ENCODE measurements at places on chromosomes 7 and 10.
A peak's percentile ranks its signal among the peaks of the same experiment; 100 is the strongest.

- DNase-seq: no peak
- no peak overlapping the region for H3K27ac ChIP-seq
- no peak overlapping the region for H3K4me3 ChIP-seq
These were observed 205.2 kb downstream of the GFRA1 start for GRCh38 chr10:116067825-116068224.

DNA sequence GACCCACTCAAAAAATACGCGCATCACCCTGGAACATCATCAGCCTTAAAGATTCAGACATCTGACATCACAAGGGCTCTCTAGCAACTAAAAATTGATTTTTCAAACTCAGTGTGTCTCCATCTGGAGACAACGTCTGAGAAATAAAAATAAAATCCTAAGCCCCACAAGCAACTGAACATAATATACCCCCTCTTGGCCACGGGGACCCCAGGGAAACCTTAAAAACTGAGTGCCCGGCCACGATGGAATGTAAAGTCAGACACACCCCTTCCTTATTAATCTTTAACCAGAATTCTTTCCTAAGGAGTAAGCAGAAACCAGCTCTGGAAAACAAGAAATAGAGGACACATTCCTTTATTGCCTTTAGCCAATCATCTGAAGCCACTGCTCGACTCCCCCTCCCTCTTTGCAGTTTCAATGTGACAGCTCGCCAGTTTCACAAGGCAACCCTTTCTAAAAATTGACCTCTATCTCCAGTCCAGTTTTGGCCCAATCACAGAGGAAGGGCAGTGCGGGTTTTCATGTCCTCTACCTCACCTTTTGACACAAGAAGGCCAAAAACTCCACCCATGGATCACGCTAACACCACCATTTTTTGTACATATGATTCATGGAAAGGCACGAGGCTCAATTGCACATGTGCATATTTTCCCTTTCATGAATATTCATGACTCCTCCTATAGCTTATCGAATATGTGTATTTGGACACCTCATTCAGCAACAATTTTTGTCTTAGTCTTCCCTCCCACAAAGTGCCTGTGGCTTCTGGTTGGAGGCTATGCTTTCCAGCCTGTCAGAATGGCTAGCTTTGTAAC is 24.2 kb downstream of the IFIT3 start:
- H3K4me1 ChIP-seq: peaks cover 13% of the 10 kb centered on the region
- H3K27me3 ChIP-seq: peaks cover under 1% of the 10 kb centered on the region
- H3K36me3 ChIP-seq: no peaks in the 10 kb centered on the region
- peak; percentile 62 for DNase-seq
- no peak overlapping the region for H3K4me3 ChIP-seq

- no peaks in the 10 kb centered on the region for H3K36me3 ChIP-seq
- no peak overlapping the region for H3K4me3 ChIP-seq
- no peaks in the 10 kb centered on the region for H3K27me3 ChIP-seq
- H3K27ac ChIP-seq: no peak overlapping the region
These were observed 61.1 kb upstream of the EZH2 start for GRCh38 chr7:148944935-148945934.

GRCh38 chr10:14416308-14416700 is 85.6 kb upstream of the FRMD4A start:
- H3K4me3 ChIP-seq: no peak overlapping the region
- no peak overlapping the region for H3K27ac ChIP-seq
- no peak for DNase-seq
- no peaks in the 10 kb centered on the region for H3K36me3 ChIP-seq

DNA sequence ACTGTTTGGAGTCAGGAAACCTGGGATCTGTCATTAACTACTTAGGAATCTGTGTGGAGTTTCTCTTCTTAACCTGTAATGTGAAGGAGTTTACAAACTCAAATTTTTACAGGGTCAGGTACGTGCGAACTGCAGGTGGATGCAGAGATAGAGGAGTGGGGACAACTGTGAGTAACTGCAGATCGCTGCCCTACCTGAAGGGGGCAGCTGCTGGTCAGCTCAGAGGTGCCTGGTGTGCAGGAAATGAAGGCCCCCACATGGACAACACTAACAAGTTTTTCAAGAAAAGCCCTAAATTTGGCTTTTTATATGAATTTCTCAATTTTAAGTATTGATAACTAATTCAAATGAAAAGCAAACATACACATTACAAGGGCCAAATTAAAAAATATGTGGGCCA is 380.0 kb downstream of the REEP3 start:
- DNase-seq: no peak
- no peaks in the 10 kb centered on the region for H3K4me1 ChIP-seq
- H3K4me3 ChIP-seq: no peak overlapping the region
- no peaks in the 10 kb centered on the region for H3K27me3 ChIP-seq
- H3K36me3 ChIP-seq: no peaks in the 10 kb centered on the region

- H3K4me1 ChIP-seq: no peaks in the 10 kb centered on the region
- no peak overlapping the region for H3K4me3 ChIP-seq
- no peak for DNase-seq
- no peaks in the 10 kb centered on the region for H3K27me3 ChIP-seq
- no peak overlapping the region for H3K27ac ChIP-seq
These were observed 53.5 kb upstream of the TNS3 start for GRCh38 chr7:47635091-47636080.

DNA sequence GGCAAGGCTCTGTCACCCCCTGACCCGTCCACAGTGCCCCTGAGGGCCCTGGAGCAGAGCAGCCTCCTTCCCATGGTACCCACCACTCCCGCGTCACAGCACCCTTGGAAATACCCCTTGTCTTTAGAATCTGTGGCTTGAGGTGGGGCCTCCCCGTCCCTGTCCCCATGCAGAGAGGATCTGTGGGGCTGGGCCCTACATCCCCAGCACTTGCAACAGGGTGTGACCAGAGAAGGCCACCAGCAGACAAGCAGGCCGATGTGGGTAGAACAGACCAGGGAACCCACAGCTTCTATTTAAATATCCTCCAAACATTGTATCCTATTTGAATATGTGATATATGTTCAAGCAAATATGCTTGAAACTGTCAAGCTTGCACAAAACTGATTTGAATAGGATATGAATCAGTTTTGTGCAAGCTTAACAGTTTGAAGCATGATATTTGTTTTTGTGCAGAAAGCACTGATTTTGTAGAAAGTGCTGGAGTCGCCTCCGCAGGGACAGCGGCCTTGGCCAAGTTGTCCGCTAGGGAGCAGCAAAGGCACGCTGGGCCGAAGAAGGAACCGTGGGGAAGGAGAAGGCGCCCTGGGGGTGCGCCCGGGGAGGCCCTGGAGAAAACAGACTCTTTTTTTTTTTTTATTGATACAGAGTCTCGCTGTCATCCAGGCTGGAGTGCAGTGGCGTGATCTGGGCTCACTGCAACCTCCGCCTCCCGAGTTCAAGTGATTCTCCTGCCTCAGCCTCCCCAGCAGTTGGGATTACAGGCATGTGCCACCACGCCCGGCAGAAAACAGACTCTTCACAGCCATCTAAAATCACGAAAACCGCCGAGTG is 2.2 kb downstream of the CFAP46 start:
- H3K36me3 ChIP-seq: no peaks in the 10 kb centered on the region
- no peak overlapping the region for H3K4me3 ChIP-seq
- no peak overlapping the region for H3K27ac ChIP-seq
- DNase-seq: peak; percentile 30

DNA sequence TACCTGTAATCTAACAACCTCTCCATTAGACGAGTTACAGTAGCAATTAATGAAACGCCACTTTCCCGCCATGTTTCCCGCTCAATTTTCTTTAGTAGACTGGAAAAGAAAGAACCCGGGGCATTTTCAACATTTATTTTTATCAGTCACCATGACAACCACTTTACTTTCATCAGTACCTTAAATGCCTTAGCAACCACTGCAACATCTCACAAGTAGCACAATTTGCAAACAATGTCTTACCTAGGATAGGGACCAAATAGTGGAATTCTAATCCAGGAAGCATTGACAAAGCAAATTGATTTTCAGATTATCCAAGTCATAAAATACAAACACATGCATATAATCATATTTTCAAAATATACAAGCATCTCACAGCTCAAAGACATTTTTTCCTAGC is 221.6 kb upstream of the IMMP2L start:
- H3K27me3 ChIP-seq: no peaks in the 10 kb centered on the region
- no peaks in the 10 kb centered on the region for H3K4me1 ChIP-seq
- no peak for DNase-seq
- H3K4me3 ChIP-seq: no peak overlapping the region
- H3K36me3 ChIP-seq: peaks cover 15% of the 10 kb centered on the region

GRCh38 chr7:91228927-91229558 is 35.2 kb upstream of the FZD1 start:
- H3K4me3 ChIP-seq: no peak overlapping the region
- H3K4me1 ChIP-seq: peaks cover 17% of the 10 kb centered on the region
- no peak for DNase-seq
- H3K27me3 ChIP-seq: no peaks in the 10 kb centered on the region
- no peaks in the 10 kb centered on the region for H3K36me3 ChIP-seq
- peak overlapping the region; percentile 19 for H3K27ac ChIP-seq

GRCh38 chr7:28516390-28517172 is 104.3 kb downstream of the CREB5 start:
- no peaks in the 10 kb centered on the region for H3K4me1 ChIP-seq
- no peak overlapping the region for H3K4me3 ChIP-seq

DNA sequence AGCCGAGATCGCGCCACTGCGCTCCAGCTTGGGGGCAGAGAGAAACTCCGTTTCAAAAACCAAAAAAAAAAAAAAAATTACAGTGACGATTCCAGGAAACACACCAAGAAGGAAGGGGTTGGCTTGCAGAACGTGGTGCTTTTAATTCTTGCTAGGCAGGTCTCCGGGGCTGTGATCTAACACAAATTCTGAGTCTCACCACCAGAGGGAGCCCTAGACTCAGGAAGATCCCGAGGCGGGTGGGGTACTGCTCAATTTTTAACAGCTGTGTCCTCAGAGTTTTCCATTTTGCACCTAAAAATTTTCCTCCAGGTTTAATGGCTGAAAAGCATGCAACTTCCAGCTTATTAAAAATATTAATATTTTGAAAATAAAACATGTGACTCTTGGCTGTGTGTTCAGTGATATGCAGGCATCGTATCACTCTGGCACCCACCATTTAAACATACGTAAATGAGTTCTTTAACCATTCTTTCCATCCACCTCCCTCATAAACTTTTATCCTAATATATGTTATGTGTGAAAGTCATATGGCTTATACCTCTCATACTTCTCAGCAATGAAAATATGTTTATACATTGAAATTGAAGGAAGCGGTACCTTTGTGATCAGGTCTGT is 26.5 kb upstream of the NUB1 start:
- H3K4me3 ChIP-seq: no peak overlapping the region
- no peaks in the 10 kb centered on the region for H3K4me1 ChIP-seq
- no peaks in the 10 kb centered on the region for H3K27me3 ChIP-seq

GRCh38 chr10:97796651-97797050 is 24.9 kb upstream of the SFRP5 start:
- H3K27ac ChIP-seq: no peak overlapping the region
- no peaks in the 10 kb centered on the region for H3K4me1 ChIP-seq
- DNase-seq: no peak
- H3K27me3 ChIP-seq: no peaks in the 10 kb centered on the region
- H3K4me3 ChIP-seq: no peak overlapping the region
- no peaks in the 10 kb centered on the region for H3K36me3 ChIP-seq

DNA sequence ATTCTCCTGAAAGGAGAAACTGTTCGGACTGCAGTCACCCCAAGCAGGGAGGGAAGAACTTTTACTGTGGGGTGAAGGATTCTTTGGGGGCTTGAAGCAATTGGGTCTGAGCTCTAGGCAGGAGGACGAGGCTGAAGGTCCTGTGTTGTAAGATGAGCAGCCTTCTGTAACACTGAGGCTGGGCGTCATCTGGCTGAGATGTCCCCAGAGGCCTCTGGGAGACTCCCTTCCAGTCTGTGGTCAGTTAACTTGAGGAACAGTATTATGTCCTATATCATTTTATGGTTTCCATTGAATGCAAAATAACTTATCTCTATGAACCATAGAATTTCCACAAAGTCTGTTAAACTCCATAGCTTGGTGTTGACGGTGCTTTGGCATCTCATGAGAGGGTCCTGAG is 26.3 kb downstream of the FIGNL1 start:
- no peak for DNase-seq
- peaks cover 12% of the 10 kb centered on the region for H3K4me1 ChIP-seq
- H3K4me3 ChIP-seq: no peak overlapping the region
- H3K27me3 ChIP-seq: no peaks in the 10 kb centered on the region

- no peaks in the 10 kb centered on the region for H3K4me1 ChIP-seq
- H3K36me3 ChIP-seq: no peaks in the 10 kb centered on the region
- no peaks in the 10 kb centered on the region for H3K27me3 ChIP-seq
These were observed 580.1 kb downstream of the GRID1 start for GRCh38 chr10:85786401-85786899.

DNA sequence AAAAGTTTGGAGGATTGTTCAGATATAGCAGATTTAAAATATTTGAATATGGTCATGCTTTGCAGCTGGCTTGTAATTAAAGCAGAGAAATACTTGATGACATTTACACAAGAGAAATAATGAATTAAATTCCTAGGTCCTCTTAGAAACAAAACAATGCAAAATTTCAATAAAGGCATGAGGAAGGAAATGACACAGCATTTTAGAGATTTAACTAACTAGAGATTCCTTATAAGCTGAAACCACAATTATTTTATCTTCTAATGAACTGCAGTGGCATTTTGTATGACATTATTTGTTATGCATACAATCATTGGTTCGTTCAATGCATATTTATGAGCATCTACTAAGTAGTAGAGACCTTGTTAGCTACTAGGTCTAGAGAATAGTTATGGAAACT is 490.9 kb downstream of the ZWINT start:
- H3K4me3 ChIP-seq: no peak overlapping the region
- no peaks in the 10 kb centered on the region for H3K36me3 ChIP-seq
- DNase-seq: no peak
- no peak overlapping the region for H3K27ac ChIP-seq
- no peaks in the 10 kb centered on the region for H3K4me1 ChIP-seq

DNA sequence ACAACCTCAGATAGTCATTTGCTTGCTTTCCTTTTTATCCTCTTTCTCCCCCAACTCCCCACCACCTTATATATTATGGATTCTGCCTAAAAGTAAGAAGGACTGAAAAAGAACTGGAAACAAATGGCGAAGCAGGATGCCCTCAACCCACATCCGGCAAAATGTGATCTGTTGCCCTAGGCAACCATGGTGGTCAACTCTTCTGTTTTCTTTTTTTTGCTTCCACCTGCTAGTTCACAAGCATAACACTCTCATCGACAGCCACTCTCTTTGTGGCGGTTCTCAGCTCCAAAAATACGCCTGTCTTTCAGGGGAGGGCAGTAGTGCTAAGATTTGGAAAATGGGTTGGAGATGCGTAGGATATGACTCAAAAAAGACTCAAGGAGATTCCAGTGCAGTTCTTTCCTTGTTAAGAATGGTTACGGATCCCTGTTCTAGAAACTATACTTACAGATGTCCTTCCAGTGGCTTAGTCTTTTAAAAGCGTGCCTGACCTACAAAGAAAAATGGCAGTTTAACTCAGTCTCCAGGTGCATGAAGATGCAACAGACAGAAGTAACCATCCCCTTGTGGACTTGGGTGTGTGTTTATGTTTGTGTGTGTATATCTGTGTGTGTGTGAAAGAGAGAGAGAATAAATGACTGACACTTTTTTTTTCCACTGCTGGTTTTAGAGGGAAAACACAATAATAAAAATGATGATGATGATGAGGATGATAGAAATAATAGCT is 10.7 kb downstream of the APBB1IP start:
- no peaks in the 10 kb centered on the region for H3K36me3 ChIP-seq
- no peaks in the 10 kb centered on the region for H3K4me1 ChIP-seq
- no peak overlapping the region for H3K27ac ChIP-seq

Data from endothelial cell of umbilical vein (primary cell).